ENCODE measurements at places on chromosomes 2 and 18. TPM values are rescaled to one million over a fixed set of nuclear protein-coding genes. Genes with fewer than 3 reads are reported as not detected.

CD8A gene
- 1.6 TPM for total RNA-seq

- no peak for DNase-seq
These were observed 118.0 kb downstream of the LRP1B start for GRCh38 chr2:142012797-142013196.

- DNase-seq: no peak
These were observed 934.1 kb upstream of the KLHL29 start for GRCh38 chr2:22450831-22451230.

DNA sequence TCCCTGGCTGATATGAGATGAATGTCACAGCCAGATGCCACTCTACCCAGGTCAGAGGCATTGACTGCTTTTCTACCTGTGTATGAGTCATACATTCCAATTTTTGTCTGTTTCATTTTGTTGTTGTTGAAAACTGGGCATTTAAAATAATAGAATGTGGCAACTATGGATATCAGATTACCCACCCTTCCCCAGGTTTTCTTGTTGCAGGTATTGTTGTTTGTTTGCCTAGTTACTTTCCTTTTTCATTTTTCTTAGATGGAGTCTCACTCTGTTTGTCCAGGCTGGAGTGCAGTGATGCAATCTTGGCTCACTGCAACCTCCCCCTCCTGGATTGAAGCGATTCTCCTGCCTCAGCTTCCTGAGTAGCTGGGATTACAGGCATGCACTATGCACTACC is 70.2 kb downstream of the LRRC30 start:
- no peak for DNase-seq

BCL11A gene
- 22.9 TPM for total RNA-seq

DNA sequence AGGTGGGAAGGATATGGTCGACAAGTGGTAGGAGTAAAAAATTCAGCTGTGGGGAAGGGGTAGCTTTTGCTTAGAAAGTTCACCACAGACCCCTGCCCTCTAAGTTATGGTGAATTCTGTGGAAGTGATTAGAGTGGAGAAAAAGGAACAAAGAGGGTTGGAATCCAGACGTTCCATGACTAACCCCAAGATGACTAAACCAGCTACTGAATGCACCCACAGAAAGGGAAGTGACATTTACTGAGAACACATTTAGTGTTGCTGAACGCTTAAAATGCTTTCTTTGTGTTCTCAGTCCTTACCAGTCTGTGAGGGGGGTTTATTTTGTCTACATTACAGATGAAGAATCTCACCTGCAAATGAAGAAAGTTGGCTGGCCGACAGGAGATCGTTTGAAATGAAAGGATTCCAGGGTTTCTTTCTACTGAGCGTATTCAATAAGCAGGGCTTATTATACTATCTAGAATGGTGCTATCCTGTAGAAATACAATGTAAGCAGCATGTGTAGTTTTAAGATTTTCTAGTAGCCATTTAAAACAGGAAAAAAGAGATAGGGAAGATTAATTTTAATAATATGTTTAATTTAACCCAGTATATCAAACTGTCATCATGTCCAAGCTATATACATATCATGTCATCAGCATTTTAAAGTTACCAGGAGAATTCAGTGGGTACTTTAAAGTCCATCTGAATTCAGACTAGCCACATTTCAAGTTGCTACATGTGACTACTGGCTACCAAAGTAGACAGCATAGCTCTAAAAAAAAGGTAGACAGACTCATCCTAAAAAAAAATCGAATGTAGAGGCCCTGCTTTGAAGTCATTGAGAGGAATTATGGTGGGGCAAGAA is 60.1 kb downstream of the LIMS1 start:
- DNase-seq: no peak

DNA sequence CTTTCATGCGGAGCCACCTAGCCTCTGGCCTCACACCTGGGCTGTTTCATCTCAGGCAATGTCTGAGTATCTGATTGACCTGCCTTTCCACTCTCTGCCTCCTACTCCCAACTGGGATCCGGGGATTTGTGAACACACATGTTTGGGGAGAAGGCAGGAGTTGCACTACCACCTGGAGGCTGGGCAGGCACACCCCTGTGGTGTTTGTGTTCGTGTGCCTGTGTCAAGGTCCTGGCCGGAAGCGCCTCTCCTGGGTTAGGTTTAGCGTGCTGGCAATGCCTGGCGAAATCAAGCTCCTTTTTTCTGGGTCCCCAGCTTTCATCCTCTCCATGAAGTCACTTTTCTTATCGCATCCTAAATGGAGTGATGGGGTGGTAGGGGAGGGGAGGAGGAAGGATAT is 63.9 kb downstream of the GATA6 start:
- DNase-seq: peak; percentile 74
